ENCODE measurements at places on chromosomes 16 and 17. TPM values are rescaled to one million over a fixed set of nuclear protein-coding genes. Genes with fewer than 3 reads are reported as not detected.

Gene PRDM7
- total RNA-seq = not detected

Gene DNAI2
- 1.5 TPM for total RNA-seq

Gene UTS2R
- not detected for total RNA-seq

Gene CLEC10A
- not detected for total RNA-seq

Gene NLRC3
- 97.0 TPM for total RNA-seq

Gene BEAN1
- total RNA-seq = not detected

Gene ASGR1
- not detected for total RNA-seq

Gene NPIPB9
- 5.8 TPM for total RNA-seq

Gene CMTM4
- total RNA-seq = 0.64 TPM

Gene OR3A3
- not detected for total RNA-seq

Gene ENDOV
- total RNA-seq = 13.1 TPM

Gene CD300H
- total RNA-seq = not detected

Gene PLEKHG4
- 10.0 TPM for total RNA-seq

Gene GAS7
- total RNA-seq = 0.76 TPM

Gene PRSS36
- total RNA-seq = 0.39 TPM

Gene TMEM235
- total RNA-seq = not detected

Gene RNF112
- 0.39 TPM for total RNA-seq

Gene HOXB13
- total RNA-seq = not detected

Gene GPATCH8
- total RNA-seq = 87.7 TPM

Gene UNC45B
- 0.44 TPM for total RNA-seq

Gene TBC1D3L
- 16.0 TPM for total RNA-seq

Gene DYNLL2
- total RNA-seq = 37.4 TPM

Gene TAC4
- total RNA-seq = not detected

Gene MRM3
- total RNA-seq = 36.2 TPM

Gene HSD11B2
- total RNA-seq = not detected

Gene TMEM204
- 25.8 TPM for total RNA-seq

Gene SPATA20
- total RNA-seq = 26.8 TPM

Gene CES4A
- 11.9 TPM for total RNA-seq

Gene CCL11
- not detected for total RNA-seq

Gene DCAKD
- 20.7 TPM for total RNA-seq

Gene KRT39
- total RNA-seq = not detected

Gene LRRC46
- 0.20 TPM for total RNA-seq

Gene TSPOAP1
- total RNA-seq = 47.4 TPM

Gene TP53TG3C
- total RNA-seq = not detected

Gene XPO6
- 302 TPM for total RNA-seq

Gene PROCA1
- 5.3 TPM for total RNA-seq

Gene TMIGD1
- not detected for total RNA-seq

Gene ABCC3
- 3.3 TPM for total RNA-seq

Gene KRTAP4-11
- not detected for total RNA-seq

Gene BRICD5
- 10.9 TPM for total RNA-seq

Gene IRX3
- total RNA-seq = not detected

Gene HBQ1
- total RNA-seq = not detected

Gene P2RX5
- total RNA-seq = 16.7 TPM

Gene CCL5
- total RNA-seq = 25.8 TPM

Gene SLC13A2
- not detected for total RNA-seq

Gene PLK1
- total RNA-seq = 1.6 TPM

Gene TEX19
- total RNA-seq = not detected

Gene ADGRG3
- total RNA-seq = 0.32 TPM

Gene KRTAP4-1
- total RNA-seq = not detected

Gene SNN
- total RNA-seq = 27.5 TPM

Gene MT1B
- total RNA-seq = not detected

Gene TBC1D26
- 0.10 TPM for total RNA-seq

Gene CDRT15L2
- total RNA-seq = not detected

Gene CDK10
- 97.5 TPM for total RNA-seq

Gene SMARCD2
- total RNA-seq = 132 TPM

Gene OTOP2
- not detected for total RNA-seq

Gene AHSP
- not detected for total RNA-seq

Gene RNF227
- 2.4 TPM for total RNA-seq

Gene RNF222
- total RNA-seq = 0.81 TPM
